Femur (tissue), 1 donor: ENCODE measurements at places on chromosomes 1 and 21.

- no peak for DNase-seq
Measured at GRCh38 chr1:219659005-219659600, 46.2 kb upstream of the ZC3H11B start.

- DNase-seq: peak; percentile 77
Measured at GRCh38 chr1:154747740-154748404, 122.2 kb downstream of the KCNN3 start.

DNA sequence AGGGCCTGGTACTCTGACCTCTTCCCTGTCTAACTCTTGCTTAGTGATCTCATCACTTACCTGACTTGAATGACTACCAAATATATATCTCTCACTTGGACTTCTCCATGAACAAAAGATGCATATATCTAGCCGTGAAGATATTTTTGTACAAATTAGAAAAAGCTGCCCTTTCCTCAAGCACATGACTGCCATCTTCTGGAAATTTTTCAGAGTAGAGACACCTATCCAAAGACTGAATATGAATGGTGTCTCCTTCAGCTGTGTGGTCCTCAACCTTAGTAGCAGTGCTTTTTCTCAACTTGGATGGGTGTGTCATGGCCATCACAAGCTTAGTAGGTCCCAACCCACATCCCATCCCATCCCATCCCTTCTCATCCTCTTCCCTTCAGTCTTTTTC lies 142.3 kb downstream of the DNM3 start:
- no peak for DNase-seq

- DNase-seq: peak; percentile 43
Measured at GRCh38 chr1:175792136-175792535, 48.7 kb upstream of the TNR start.

DNA sequence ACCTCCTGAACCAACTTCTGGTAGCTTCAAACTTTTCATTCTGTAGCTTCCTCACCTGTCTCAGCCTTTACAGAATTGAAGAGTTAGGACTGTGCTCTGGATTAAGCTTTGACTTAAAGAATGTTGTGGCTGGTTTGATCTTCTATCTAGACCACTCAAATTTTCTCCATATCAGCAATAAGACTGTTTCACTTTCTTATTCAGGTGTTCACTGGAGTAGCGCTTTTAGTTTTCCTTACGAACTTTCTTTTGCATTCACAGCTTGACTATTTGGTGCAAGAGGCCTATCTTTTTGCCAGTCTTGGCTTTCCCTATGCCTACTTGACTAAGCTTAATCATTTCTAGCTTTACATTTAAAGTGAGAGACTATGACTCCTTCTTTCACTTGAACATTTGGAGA lies 31.5 kb downstream of the FGGY start:
- DNase-seq: no peak

- DNase-seq: no peak
Measured at GRCh38 chr1:173062150-173062938, 11.6 kb upstream of the TNFSF18 start.

DNA sequence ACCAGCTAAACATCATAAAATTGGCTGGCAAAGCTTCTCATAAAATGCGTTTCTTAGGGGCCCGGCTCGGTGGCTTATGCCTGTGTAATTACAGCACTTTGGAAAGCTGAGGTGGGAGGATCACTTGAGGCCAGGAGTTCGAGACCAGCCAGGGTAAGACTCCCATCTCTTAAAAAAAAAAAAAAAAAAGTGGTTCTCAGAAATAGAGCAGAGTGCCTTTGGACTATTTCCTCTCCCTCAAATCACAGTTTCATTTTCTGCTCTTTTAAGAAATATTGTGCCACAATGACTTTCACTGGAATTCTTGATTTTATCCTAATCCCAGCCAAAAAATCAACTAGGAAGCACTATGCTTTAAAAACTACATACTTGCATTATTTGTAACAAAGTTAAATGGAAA lies 13.3 kb downstream of the HSF2BP start:
- DNase-seq: no peak

GRCh38 chr1:147600119-147601111 lies 59.1 kb downstream of the BCL9 start:
- DNase-seq: no peak

DNA sequence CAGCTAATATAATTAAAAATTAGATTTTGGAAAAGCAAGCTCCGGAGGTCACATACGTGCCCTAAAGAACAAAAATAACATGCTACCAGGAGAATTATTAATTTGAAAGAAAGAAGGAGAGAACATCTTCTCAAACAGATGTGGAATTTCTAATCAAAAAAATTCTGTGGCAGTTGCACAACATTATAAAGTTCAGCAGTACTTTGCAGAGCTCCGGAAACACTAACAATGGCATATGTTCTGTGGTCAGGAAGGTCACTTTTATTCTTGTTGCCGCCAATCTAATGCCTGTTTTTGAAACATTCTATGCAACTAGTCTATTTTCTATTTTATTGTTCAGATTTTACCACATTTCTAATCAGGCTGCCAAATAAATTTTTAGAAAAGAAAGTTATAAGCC lies 186.8 kb downstream of the SMYD3 start:
- DNase-seq: no peak

DNA sequence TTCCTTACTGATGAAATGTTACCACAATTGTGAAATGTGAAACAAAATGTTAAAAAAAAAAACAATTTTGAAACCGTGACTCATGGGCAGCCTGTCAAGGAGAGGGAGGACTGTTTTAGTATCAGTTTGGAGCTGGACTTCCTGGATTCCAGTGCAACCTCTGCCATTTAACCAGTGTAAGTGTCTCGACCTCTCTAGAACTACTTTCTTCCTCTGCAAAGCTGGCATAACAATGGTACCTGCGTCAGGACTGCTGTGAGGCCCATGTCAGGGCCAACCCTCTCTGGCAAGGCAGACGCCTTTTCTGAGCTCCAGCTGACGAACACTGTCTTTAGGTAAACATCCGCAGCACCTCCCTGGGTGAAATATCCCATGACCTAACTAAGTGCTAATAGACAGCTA lies 20.9 kb downstream of the URB1 start:
- DNase-seq: no peak

DNA sequence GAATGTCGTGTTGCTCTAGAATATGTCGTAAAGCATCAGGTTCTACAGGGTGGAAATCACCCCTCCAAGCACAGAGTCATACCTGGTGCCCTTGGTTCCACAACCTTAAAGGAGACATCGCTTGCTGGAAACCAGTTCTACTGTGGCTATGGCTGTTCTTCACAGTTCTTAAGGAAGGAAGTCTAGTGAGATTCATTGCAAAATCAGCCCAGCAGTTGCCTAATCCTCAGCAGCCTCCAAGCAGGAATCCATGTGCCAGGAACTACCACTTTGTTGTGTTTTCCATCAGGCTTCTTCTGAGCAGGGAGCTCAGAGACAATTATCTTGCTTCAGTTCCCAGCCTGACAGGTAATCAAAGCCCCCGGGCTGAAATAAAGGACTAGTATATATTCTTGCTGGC lies 45.0 kb upstream of the SLC35F3 start:
- no peak for DNase-seq

- no peak for DNase-seq
Measured at GRCh38 chr1:101203820-101204540, 32.8 kb upstream of the S1PR1 start.

DNA sequence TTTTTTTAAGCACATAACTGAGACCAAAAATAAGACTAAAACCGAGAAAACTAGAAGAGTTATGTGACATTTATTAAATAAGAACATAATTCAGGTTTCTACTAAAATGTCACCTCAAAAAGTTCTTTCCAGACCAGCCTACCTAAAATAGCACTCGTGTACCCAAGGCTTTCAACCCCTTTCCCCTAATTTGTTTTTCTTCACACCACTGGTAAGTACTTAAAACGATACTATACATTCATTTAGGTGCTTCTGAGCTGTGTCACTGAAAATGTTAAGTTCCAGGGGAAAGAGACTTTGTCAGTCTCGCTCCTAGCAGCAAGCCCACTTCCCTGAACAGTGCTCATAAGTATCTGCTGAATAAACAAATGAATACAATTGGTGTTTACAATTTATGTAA lies 6.8 kb downstream of the RRAGC start:
- DNase-seq: no peak

DNA sequence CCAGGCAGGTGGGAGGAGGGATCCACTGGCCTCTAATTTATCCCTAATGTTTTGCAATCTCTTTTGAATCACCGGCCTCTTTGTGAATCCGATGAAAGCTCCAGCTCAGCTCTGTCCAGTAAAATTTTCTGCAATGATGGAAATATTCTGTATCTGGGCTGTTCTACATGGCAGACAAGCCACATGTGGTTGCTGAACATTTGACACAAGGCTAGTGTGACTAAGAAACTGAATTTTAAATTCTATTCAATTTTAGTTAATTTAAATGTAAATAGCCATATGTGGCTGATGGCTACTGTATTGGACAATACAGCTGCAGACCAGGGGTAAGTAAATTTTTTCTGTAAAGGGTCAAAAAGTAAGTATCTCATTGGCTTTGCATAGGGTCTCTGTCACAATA lies 135.1 kb downstream of the CSMD2 start:
- DNase-seq: no peak

DNA sequence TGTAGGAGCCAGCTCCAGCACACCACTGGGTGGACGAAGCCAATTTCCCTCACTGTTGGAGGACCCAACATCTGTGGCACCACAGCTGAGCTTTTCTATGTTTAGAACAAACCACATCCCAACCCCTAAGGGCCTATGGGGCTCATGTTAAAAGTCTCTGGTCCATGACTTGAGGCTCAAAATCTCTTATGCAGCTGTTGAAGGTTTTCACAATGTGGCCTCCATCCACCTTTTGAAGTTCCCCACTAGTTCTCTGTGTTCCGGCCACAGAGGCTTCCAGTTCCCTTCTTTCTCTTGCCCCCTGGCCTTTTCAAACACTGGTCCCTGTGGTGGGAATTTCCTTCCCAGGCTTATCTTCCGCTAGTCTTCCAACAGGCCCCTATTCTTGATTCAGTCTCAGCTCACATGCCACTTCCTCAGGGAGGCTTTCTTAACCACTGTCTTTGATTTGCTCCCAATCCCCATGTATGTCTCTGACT lies 3.9 kb upstream of the IFNLR1 start:
- peak; percentile 33 for DNase-seq

DNA sequence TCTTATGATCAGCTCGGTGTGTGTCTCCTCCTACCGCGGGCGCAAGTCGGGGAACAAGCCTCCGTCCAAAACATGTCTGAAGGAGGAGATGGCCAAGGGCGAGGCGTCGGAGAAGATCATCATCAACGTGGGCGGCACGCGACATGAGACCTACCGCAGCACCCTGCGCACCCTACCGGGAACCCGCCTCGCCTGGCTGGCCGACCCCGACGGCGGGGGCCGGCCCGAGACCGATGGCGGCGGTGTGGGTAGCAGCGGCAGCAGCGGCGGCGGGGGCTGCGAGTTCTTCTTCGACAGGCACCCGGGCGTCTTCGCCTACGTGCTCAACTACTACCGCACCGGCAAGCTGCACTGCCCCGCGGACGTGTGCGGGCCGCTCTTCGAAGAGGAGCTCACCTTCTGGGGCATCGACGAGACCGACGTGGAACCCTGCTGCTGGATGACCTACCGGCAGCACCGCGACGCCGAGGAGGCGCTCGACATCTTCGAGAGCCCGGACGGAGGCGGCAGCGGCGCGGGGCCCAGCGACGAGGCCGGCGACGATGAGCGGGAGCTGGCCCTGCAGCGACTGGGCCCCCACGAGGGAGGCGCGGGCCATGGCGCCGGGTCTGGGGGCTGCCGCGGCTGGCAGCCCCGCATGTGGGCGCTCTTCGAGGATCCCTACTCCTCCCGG lies 1.5 kb downstream of the KCNC4 start:
- no peak for DNase-seq

DNA sequence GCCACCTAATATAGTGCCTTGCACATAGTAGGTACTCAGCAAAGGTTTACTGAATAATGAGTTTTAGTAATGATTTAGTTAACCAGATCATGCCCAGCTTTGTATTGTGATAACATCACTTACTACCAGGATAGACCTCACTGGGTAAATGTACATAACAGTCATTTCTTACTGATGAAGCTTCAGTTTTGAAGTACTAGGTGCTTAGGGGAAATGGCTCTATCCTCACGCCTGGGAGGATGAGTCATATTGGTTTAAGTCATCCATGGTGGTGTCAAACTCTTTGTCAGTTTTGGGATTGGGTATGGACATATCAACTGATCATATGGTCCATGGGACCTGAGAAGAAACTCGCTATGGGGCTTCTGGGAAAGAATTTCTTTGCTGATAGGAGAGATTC lies 90.6 kb upstream of the USP24 start:
- DNase-seq: no peak

DNA sequence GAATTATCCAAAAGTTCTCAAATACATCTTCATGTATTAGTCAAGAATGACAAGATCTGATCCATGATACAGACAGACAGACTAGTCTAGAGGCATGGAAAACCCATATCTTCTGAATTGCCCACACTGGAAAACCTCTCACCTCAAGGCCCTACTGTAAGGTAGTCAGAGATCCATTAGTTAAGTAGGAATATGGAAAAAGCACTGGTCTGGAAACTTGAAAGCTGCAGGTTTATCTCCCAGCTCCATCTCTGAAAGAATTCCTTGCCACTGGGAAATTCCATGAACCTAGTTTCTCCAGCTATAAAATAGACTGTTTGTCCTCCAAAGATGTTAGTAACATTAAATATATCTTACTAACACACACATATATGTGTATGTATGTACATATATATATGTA lies 169.2 kb downstream of the AKT3 start:
- DNase-seq: no peak

- no peak for DNase-seq
Measured at GRCh38 chr1:200767321-200767720, 28.6 kb downstream of the CAMSAP2 start.

GRCh38 chr1:5464366-5464765 lies 527.9 kb downstream of the NPHP4 start:
- DNase-seq: no peak

DNA sequence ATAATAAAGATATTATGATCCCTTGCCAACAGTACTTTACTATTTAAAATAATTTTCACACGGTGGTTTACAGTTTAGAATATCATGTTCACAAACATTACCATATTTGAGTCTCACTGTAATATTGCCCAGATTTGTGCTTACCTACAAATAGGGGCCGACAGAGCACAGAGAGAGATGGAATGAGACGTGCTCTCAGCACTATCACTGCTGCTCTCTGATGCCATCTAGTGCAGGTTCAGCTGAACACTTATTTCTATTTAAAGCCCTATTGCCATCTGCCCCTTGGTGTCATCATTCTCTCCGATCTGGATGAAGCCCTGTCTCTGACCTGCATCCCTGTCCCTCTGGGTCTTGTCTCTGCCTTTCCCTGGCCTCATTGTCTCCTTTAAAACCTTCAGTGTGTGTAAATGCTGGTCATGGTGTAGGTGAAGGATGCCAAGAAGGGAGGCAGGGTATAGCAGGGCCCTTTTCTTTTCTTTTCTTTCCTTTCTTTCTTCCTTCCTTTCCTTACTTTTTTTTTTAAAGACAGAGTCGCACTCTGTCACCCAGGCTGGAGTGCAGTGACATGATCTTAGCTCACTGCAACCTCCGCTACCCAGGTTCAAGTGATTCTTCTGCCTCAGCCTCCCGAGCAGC lies 6.9 kb upstream of the GPATCH4 start:
- peak; percentile 65 for DNase-seq

- no peak for DNase-seq
Measured at GRCh38 chr1:152497273-152497672, 13.3 kb upstream of the LCE5A start.
